ENCODE measurements at places on chromosomes 7 and 10.

- no peak for DNase-seq
Observed at GRCh38 chr7:88437132-88437531, 130.4 kb upstream of the STEAP4 start.

DNA sequence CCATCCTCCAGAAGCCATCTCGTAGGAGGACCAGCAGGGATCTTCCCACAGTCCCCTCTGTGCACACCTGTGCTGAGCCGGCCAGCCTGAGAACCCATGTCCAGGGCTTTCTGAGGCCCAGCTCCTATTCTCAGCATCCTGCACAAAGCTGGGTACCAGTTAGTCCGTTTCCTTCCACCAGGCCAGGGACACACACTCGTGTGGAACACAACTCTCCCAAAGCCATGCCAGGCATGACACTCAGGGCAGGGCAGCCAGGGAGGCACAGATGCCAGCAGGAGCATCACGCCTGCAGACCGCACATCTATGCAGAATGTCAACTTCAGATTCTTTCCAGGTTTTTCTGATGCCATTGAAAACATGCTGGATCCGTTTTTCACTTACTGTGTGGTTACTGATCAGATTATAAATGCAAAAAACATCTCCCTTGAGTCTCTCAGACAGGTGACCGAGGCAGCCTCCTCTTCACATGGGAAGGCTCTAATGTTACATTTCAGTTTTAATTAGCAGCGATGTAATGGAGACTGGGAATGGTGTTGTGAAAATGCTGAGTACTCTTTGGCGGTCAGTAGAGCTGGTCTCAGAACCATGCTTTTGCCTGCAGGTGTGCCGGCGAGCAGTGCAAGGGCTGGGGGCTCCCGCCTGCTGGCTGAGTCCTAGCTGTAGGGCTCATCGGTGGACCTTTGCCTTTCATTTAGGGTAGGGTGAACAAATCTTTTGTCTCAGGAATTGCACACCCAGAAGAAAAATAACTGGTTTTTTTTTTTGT, 3.3 kb upstream of the SUN1 start:
- no peak for DNase-seq

DNA sequence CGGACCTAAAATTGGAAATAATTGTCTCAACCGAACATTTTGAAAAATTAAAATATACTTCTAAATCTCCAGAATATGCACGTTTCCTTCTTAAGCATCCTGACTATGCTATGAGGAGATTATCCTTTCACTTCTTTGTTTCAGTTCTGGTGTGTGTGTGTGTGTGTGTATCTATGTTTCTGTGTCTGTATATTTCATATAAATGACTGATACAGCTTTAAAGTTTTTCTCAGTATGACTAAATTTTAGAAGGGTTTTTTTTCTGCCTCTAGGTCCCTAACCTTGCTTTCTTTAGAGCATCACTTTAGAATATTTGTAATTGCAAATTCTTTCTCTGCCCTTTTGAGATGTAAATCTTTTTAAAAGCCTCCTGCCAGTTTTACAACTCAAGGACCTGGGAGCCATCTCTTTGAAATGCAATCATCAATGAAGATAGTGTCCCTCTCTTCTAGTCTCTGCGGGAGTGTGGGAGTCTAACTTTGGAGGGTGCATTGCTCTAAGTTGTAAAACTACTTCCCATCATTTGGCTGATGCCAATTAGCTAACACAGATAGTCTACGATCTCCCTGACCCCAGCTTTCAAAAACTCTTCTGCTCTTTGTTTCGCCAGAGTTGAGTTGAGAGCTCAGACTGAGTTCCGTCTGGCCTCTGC, 782.0 kb upstream of the ZWINT start:
- DNase-seq, result no peak

DNA sequence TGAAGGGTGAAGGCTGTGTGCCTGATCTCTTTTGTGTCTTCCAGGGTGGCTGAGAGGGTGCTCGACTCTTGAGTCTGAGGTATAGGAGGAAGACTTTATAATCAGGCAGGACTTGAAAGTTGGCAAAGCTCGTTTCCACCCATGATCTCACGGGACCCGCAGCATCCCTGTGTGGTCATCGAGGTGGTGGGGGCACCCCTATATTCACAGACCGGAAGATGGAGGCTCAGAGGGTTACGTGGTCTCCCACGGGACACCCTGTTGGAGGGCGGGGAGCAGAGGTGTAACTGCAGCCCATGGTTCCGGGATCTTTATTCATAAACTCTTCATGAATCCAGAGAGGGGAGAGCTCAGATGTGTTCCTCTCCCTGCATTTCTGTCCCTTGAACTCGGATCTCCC, 9.6 kb upstream of the SHH start:
- DNase-seq, result no peak

GRCh38 chr10:33660329-33660728, 325.9 kb upstream of the NRP1 start:
- no peak for DNase-seq

- peak; percentile 34 for DNase-seq
Observed at GRCh38 chr10:90751107-90751997, 106.5 kb downstream of the HTR7 start.

- no peak for DNase-seq
Observed at GRCh38 chr10:1074052-1074747, 18.0 kb downstream of the WDR37 start.

DNA sequence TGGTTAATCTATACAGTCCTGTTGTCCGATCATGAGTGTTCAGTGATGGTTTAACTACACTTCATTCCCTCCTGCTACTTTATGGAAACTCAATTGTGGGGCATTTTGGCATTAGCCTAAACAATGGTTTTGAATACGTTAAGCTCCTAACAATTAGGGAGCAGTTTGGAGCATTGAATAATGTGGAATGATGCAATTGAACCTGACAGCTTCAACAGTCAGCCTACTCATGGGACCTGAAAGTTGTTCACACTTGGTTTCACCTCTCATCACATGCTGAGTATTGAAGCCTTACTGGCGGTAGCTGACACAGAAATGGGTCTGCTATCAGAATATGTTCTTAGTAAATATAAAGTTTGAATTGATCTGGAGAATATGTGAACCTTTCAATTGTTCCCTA, 186.1 kb downstream of the MLLT10 start:
- no peak for DNase-seq

DNA sequence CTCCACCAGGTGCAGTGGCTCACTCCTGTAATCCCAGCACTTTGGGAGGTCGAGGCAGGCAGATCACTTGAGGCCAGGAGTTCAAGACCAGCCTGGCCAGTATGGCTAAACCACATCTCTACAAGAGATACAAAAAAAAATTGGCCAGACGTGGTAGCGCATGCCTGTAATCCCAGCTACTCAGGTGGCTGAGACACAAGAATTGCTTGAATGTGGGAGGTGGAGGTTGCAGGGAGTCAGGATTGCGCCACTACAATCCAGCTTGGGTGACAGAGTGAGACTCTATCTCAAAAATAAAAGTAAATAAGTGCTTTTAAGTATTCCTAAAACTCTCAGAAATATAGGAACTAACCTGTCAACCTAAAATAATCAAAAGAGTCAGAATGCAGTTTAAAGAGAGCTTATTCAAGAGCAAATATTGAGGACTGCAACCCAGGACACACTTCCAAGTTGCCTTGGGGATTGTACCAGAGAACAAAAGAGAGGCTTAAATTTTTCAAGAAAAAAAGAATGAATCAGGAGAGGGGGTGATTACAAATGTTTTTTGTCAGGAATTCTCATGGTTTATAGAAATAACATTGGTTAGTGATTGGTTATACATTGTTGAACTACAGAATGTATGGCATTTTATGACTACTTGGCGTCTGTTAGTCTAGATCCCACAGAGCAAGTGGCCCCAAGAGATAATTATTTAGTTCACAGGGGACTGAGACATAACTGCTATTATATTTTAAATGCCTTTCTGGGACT, 33.2 kb upstream of the PPP1R9A start:
- no peak for DNase-seq

DNA sequence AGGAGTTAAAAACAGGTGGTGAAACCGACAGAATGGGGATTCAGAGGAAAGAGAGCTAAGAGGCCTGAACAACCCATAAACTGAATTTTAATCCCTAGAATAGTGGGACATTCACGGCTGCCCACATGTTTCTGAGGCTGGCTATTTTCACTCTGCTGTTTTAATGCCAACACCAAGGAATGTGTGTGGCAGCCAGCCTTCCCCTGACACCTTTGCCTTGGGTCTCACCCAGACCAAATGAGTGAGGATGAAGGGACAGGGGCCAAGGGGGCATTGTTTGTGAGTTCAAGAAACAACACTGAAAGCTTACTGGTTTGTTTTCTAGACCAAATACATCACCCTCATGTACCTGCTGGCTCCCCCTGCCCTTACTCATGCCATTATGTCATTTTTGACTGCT, 164.3 kb downstream of the JAZF1 start:
- no peak for DNase-seq

DNA sequence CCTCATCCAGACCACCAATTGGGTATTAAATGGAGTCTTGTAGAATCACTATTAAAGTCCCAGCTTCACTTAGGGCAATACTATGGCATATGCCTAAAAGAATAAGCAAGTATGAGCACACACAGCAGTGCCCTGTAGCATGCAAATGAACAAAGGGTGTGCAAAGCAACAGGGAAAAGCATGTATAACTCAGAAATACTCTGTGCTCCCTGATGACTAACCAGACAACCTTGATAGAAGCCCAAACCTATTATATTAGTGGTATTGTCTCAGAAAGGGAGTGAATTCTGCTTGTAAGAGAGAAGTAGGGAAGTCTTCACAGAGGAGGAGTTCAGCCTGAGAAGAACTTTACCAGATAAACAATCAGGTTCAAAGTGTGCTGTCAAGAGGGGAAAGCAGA, 131.2 kb downstream of the DGKI start:
- DNase-seq, result no peak

GRCh38 chr7:117010375-117011133, 57.3 kb downstream of the ST7 start:
- no peak for DNase-seq

- no peak for DNase-seq
Observed at GRCh38 chr10:71840958-71841335, 10.1 kb downstream of the PSAP start.

DNA sequence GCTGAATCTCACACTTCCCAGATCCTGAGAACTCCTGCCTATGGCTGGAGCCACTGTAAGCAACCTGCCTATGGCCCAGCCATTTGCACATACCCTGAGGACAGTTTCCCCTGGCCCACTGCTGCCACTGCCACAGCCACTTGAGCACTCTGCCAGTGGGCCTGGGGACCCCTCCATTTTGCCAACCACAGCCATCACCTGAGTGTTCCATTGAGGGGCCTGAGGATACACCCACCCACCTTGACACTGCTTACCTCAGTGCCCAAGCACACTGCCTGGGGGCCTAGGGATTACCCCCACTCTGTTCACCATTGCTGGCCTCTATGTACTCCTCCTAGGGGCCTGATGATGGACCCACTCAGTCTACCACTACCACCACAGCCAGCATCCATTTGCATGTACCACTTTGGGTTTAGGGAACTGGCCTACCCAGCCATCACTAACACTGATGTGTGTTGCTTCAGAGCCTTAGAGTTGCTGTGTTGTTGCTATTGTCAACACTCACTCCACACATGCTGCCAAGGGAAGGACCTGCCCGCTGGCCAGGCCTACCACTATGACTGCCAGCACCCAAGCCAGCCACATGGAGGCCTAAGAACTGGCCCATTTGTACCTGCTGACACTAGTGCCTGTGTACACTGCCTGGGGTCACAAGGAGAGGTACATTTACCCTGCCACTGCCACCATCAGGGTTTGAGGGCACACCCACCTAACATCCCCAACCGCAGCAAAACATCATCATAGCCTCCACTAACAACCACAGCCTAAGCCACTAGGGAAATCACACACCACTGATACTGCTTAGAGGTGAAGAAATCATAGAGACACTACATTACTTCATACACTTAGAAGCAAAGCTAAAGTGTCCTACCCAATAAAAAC, 45.9 kb upstream of the ANTXRL start:
- DNase-seq, result no peak

- peak; percentile 6 for DNase-seq
Observed at GRCh38 chr10:58385784-58386112, 538 bp downstream of the TFAM start.

GRCh38 chr10:22573820-22574569, 140.4 kb downstream of the PIP4K2A start:
- peak; percentile 51 for DNase-seq

DNA sequence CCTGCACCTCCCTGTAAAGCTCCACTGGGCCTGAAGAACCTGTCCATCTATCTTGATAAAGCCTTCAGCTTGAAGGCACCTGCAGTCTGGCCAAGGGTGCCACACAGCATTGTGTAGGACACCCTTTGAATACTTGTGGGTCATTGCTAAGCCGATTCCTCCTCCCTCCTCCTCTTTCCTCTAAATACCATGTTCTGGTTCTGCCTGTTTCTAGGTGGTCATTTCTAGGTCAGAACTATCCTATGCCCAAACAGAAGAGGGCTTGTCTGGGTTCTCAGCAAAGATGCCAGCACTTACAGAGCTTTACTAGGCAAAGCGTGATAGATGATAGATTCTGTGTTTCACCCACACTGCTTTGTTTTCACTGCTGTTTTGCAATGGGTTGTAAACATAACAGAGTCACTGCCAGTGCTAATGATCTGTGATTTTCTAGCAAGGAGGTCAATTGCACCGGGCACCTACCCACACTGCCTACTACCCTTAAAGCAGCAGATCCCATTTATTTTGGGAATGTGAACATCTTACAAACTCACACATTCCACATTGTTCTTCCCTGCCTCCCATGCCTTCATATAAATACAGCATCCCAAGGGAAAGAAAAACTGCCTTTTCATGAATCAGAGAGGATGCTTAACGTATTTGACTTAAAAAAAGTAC, 279.1 kb upstream of the PITRM1 start:
- DNase-seq, result no peak

- peak; percentile 20 for DNase-seq
Observed at GRCh38 chr7:24898691-24899090, 81.3 kb downstream of the OSBPL3 start.

DNA sequence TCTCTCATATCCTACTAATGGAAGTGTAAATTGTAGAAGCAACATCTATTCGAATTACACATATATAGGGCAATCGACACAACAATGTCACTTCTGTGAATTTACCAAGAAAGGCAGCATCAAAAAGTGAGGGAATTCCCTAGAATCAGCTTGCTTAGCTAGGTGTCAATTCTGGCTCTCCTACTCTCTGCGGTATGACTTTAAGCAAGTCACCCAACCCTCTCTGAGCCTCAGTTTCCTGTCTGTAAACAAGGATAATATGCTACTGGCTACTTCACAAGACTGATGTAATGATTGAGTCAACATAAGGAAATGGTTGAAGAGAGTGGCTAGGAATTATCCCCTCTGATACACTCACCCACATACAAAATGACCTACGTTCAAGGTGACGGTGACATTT, 19.4 kb downstream of the CCDC6 start:
- DNase-seq, result no peak

DNA sequence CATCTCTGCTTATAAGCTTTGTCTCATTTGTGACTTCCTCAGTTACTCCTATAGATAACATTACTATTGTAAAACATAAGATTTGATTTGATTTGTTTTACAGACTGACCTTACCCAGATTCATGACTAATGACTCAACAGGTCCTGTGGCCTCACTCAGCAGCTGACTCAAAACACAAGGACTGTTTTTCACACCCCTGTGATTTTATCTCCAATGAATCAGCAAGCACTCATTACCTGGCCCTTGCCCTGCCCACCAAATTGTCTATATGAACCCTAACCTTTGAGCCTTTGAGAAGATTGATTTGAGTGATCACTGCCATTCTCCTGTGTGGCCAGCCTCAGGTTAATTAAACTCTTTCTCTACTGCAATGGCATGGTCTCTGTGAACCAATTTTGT, 1064.6 kb upstream of the LRRTM3 start:
- no peak for DNase-seq

GRCh38 chr7:44590910-44591309, 8.9 kb upstream of the TMED4 start:
- no peak for DNase-seq

Data from CD4-positive, alpha-beta T cell treated with Interleukin-12 subunit alpha and Interleukin-12 subunit beta, for 1 hour (primary cell).